ENCODE measurements at places on chromosomes 7 and 10.

DNA sequence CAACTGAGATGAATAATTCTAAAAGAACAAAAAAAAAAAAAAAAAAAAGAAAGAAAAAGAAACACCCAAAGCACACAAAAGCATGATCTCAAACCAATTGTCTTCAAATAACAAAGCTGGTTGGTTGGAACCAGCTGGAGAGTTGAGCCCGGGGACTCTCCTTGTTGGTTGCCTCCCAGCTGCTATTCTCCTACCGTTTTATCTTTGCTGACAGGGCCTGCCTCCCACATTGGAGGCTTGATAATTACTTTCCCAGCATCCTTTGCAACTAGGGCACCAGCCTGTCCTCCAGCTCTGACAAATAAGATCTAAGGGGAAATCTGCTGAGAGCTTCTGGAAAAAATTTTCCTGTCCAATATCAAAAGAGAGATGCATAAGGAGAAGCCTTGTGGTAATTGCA lies 6.8 kb downstream of the PON1 start:
- DNase-seq: no peak

- no peak for DNase-seq
These were observed 104.6 kb downstream of the C10orf105 start for GRCh38 chr10:71614946-71615345.

GRCh38 chr10:14032406-14032998 lies 298.2 kb downstream of the FRMD4A start:
- DNase-seq: peak; percentile 76

DNA sequence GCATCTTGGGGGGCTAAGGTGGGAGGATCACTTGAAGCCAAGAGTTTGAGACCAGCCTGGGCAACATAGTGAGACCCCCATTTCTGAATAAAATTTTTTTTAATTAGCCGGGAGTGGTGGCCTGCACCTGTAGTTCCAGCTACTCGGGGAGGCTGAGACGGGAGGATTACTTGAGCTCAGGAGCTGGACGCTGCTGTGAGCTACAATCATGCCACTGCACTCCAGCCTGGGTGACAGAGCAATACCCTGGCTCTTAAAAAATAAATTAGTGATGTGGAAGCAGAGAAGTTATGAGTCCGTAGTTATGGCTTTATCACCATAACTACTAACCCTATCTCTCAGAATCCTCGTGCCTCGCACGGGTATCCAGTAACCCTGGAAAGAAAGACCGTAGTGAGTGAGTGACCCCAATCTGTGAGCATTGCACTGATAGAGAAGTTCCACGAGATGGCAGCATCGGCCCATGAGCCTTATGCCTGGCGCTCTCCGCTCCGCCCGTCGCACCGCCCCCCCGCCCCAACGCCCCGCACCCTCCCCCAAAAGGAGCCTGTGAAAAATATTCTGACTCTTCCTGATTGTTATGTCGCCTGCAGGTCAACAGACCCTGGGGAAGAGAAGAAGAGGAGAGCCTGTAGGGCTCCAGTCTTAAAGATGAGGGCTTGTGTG lies 4.9 kb upstream of the SLC29A3 start:
- peak; percentile 66 for DNase-seq

- no peak for DNase-seq
These were observed 119.1 kb upstream of the JCAD start for GRCh38 chr10:30178356-30178964.

GRCh38 chr10:132868995-132869394 lies 73.4 kb downstream of the CFAP46 start:
- peak; percentile 8 for DNase-seq

GRCh38 chr10:69439813-69440506 lies 11.3 kb upstream of the TSPAN15 start:
- no peak for DNase-seq

DNA sequence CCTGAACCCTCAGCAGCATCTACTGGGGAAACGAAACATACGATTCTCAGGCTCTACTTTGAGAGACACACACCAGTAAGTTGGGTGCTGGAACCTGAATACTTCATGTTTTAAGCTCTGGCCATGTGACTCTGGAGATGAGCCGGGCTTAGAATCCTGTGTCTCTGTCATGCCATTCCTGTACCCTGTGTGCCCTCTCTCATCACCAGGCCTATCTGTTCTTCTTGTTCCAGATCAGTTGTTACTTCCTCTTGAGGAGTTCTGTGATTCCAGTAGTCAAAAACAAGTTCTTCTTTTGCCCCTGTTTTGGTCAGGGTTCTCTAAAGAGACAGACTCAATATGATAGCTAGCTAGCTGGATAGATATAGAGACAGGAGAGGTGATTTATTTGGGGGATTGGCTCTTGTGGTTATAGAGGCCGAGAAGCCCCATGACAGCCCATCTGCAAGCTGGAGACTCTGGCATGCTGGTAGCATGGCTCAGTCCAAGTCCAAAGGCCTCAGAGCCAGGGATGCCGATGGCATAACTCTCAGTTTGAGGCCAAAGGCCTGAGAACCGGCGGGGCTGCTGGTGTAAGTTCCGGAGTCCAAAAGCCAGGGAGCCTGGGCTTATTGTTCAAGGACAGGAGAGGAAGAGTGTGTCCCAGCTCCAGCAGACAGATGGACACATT lies 54.3 kb downstream of the CHN2 start:
- no peak for DNase-seq

- DNase-seq: no peak
These were observed 248.1 kb downstream of the PLXNA4 start for GRCh38 chr7:132328047-132328620.

GRCh38 chr10:50347394-50347802 lies 96.1 kb upstream of the ASAH2 start:
- DNase-seq: no peak

- DNase-seq: no peak
These were observed 277.0 kb upstream of the COBL start for GRCh38 chr7:51593628-51594027.

- no peak for DNase-seq
These were observed 26.1 kb upstream of the DNAJB6 start for GRCh38 chr7:157310676-157311185.

DNA sequence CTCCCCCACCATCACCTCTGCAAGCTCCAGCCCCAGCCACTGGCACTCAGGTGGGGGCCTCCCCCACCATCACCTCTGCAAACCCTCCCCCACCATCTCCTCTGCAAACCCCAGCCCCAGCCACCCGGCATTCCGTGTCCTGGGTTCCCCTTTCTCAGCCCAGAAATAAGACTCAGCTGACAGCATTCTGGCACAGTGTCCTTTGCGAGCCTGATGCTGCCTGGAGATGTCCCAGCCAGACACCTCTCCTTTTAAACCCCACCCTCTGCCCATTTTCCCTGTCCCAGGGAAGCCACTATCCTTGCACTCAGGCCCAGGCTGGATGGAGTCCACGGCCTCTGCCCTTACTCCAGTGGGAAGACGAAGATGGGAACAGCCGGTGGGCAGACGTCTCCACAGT lies 49.8 kb downstream of the ELFN1 start:
- DNase-seq: no peak

DNA sequence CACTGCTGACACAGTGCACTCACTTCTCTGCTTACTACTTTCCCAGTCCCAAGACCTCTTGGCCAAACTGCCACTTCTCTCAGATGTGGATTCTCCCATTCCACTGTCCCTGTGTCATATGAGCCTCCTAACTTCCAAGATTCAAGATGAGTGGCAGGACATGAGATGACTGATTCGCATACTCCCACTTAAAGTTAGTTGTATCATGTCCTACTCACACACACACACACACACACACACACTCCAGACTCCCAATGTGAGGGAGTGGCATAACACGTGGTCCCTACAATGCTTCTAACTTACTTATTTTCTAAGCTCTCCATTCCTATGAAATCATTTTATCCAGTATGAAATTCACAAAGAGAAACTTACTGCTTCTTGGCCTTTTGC lies 67.0 kb upstream of the CAV2 start:
- DNase-seq: no peak

DNA sequence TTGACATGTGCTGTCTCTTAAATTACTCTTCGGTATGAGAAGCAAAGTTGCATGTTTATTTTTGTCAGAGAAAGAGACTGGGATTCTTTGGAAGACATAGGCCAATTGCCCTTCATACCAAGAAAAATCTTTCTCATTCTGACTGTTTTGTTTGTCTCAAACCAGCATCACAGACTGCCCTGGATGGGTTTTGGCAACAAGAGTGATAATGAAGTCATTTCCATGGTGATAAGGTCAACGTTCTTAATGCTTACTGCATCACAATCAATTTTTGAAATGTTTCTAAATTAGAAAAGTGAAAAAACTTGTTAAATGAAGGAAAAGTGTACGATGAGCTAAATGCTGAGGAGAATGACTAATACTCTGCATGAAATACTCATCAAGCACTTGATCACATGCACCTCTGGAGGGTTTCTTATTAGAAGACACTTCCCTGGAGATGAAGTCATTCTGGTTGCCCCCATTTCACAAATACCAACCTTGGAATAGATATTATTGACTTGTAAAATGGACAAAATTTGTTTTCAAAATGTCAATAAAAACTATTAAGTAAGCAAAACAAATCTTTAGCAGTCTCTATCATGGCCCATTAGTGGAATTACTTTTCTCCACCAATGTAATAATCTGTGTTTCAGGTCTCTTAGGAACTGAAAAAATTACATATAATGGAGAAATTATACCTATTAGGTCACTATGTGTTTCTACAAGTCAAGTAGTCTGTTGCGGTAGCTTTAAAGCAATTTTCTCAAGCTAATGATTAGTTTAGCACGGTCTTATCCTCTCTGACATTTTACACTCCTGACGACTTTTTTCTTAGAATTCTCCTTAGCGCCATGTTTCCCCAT lies 19.9 kb upstream of the SEC61G start:
- no peak for DNase-seq

GRCh38 chr10:129648856-129649255 lies 181.8 kb downstream of the MGMT start:
- DNase-seq: no peak

DNA sequence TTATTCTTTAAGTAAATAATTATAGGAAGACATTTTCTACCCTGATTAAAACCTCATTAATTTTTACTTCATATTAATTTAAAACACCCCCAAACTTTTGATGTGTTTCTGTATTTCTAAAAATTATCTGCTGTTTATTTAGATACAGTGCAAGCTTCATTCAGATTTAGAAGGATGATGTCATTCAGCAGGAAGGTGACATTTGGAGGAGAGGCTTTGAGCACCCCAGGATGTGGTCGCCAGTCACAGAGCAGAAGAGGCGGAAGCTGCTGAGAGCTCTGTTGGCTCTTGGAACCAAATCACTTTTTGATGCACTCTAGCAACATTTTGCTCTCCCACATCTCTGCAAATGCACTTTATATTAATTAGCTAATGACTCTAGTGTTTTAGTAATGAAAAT lies 233.9 kb upstream of the CACNA2D1 start:
- peak; percentile 37 for DNase-seq

DNA sequence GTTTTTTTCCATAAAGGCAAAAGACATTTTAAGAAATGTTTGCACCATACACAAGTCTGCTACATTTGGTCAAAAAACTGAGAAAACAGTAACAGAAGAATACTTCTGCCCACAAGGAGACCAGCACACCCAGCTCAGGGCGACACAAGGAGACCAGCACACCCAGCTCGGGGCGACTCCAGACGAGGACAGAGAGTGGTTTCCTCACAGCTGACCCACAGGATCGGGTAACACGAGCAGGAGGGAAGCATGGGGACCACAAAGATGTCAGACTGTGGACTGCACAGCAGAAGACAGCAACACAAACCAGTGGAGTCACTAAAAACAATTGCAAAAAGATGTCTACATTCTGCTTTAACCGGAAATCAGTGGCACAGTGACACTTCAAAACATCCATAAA lies 237.6 kb downstream of the DIP2C start:
- DNase-seq: no peak

DNA sequence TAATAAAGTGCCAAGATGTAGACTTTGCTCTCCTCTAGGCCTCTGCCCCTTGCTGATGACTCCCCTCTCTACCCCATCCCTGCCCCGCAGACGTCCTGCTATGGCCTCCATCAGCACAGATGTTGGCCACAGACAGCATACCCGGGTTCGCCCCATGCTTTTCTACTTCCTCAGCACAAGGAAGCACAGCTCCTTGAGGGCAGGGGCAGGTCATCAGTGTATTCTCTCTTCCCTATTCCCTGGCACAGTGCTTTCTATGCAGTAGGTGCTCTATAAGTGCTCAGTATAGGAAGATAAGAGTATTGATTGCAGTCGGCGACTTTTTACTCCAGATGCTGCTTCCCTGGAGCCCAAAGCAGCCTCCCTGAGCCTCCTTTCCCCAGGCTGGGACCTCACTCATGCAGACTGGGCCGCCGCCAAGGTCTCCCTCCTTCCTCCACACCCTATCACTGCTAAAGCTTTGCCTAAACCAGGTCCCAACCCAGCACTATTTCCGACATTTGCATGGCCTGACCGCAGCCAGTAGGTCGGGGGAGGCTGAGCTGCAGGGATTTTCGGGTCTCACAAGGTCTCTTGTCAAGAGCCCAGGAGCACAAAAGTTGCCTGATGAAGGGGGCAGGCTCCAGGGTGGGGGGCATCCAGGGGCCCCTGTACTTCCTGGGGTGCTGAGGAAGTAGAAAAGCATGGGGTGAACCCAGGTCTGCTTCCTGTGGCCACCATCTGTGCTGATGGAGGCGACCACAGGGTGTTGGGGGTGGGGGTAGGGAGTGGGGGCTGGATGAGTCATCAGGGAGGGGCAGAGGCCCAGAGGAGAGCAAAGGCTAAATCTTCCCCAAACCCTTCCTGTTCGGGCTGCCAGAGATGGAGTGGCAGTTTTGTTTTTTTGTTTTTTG lies 8.0 kb downstream of the CALHM3 start:
- DNase-seq: peak; percentile 74

DNA sequence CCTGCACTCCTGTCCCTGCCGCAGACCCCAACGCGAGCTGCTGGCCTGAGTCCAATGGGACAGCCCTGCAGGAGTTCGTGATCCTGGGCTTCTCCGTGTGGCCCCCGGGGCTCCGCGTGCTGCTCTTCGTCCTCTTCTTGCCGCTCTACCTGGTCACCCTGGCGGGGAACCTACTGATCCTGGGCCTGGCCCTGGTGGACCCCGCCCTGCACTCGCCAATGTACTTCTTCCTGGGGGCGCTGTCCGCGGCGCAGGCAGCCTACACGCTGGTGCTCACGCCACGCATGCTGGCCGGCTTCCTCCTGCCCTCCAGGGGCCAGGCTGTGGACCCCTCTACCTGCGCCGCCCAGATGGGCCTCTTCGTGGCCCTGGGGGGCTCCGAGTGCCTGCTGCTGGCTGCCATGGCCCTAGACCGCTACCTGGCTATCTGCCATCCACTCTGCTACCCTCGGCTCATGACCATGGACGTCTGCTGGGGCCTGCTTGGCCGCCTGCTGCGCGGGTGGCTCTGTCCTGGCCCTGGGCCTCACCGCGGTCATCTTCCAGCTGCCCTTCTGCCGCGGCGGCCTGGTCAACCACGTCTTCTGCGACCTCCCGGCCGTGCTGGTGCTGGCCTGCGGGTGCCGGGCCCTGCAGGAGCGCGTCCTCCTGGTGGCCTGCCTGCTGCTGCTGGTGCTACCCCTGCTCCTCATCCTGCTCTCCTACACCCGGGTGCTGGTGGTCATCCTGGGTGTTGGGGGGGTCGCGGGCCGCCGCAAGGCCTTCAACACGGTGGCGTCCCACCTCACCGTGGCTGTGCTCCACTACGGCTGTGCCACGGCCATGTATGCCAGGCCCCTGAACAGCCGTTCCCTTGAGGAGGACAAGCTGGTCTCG lies 71.7 kb downstream of the RBAK start:
- DNase-seq: no peak

- DNase-seq: no peak
These were observed 82.8 kb upstream of the EEPD1 start for GRCh38 chr7:36070230-36070629.

Measured in stimulated activated CD8-positive, alpha-beta memory T cell treated with anti-CD3 and anti-CD28 coated beads, Interleukin-4, amount 100 ng/mL, for 48 hours (primary cell).